Brain pericyte (primary cell): ENCODE measurements at places on chromosomes 3 and 15.

GRCh38 chr15:79314811-79315210 lies 3.9 kb downstream of the TMED3 start:
- no peak for DNase-seq

GRCh38 chr15:42069496-42070278 lies 24.7 kb downstream of the PLA2G4D start:
- DNase-seq: no peak

GRCh38 chr3:127066635-127067034 lies 83.7 kb downstream of the PLXNA1 start:
- no peak for DNase-seq

DNA sequence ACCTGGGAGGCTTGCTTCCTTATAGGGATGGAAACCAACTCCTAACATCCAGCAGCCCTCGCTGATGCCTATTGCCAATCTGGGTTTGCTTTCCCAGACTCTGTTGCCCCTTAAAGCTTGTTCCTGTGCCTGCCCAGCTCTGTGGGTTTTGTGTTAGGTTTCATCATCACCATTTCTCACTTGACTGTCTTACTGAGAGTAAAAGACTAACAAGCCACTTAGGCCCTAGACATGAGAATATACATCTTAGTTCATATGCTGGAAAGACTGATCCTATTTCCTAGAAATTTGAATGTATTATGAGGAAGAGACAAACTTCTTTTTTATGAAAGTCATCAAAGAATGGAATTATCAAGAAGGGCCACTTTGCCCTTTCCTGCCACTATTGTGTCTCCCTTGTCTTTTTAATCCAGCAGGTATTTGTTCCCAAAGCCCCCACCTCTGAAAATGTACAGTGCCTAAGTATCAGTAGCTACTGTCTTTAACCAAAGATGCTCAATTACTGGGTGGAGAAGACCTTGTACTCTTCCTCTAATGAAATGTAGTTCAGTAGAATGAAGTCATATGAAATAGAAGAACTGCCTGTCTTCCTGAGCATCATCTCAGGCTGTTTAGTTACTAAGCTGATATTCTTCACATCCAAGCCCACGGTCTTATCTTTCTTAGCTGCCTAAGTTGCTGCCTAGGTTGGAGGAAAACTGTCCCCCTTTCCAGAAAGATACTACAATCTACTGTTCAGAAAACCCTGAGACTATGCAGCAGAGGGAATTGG lies 59.8 kb upstream of the ZPLD1 start:
- no peak for DNase-seq

DNA sequence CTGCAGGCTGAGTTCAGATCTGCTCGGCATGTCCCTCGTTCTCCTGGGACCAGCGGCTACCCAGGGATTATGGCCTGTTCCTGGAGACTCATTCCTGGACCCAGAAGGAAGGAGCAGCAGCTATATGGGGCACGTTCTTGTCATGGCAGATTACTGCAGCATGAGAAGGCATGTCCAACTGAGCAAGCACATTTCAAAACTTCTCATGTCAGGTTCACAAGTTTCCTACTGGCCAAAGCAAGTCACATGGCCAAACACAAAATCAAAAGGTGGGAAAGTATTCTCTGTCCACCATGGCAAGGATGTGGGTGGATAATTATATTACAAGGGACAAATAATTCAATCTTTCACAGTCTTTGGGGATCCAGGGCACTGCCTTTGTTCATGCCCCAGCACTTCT lies 71.9 kb upstream of the C15orf39 start:
- no peak for DNase-seq

DNA sequence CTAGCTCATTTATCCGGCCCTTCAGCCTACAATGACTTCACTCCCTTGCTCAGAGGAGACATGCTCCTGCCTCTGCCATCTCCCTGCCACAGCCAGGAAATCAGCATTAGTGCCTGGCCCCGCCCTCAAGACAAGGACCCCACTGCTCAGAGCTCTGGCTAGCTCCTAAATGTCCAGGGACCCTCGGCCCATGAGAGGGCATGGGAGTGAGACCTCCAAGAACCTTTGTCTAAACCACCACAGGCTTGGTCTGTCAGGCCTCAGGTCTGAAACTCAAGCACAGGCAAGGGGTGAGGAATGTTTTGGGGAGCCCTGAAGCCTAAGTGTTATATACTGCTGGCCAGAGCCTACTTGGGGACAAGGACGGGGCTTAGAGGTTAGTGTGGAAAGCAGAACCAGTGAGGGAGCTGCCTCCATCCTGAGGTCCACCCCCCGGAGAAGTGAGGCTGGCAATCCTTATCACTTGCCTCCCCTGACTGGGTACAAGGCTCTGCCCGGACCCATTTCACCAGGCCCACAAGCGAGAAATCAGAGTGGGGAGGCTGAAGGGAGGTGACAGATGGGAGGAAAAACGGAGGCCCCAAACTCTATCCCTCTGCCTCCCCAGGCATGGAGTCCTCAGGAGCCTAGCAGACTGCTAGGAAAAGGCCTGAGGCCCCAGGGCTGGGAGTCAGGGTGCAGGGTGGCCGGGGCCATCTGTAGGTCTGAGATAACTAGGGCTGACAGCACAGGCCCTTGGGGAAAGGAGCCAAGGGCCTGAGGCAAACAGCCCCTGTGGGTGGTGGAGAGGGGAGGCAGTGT lies 18.8 kb downstream of the SHF start:
- no peak for DNase-seq

DNA sequence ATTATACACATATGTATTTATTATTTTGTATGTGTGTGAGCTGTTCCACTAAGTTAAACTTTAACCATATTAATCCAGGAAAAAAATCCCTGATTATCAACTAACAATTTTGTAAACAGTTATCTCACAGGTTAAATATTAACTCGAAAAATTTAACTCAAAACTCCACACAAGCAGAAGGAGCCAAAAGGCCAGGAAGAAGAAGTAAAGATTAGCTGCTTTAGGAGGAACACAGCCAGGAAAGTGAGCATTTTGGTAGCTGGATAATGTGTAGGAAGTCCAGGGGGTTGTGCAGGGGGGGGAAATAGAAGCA lies 425.0 kb downstream of the TIGIT start:
- DNase-seq: no peak

- DNase-seq: no peak
Measured at GRCh38 chr3:15279205-15279604, 53.2 kb downstream of the SH3BP5 start.
